Cardiac muscle cell (in vitro differentiated cells and primary cell): ENCODE measurements at places on chromosomes 16 and 17.

DNA sequence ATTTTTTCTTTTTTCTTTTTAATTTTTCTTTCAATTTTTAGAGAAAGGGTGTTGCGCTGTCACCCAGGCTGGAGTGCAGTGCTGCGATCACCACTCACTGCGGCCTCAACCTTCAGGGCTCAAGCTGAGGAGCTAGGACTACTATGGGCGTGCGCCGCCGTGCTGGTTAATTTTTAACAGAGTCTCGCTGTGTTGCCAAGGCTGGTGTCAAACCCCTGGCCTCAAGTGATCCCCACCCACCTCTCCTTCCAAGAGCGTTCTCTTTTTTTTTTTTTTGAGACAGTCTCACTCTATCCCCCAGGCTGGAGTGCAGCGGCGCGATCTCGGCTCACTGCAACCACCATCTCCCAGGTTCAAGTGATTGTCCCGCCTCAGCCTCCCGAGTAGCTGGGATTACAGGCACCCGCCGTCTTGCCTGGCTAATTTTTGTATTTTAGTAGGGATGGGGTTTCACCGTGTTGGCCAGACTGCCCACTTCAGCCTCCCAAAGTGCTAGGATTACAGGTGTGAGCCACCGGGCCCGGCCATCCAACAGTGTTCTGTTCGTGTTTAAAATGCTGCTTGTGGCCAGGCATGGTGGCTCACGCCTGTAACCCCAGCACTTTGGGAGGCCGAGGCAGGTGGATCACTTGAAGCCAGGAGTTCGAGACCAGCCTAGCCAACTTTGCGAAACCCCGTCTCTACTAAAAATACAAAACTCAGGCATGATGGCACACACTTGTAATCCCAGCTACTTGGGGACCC lies 14.5 kb upstream of the RPL13 start:
- DNase-seq, result no peak

- DNase-seq, result no peak
Observed at GRCh38 chr17:64245218-64246145, 17.6 kb downstream of the TEX2 start.

- DNase-seq, result no peak
Observed at GRCh38 chr16:68091380-68092261, 6.5 kb downstream of the NFATC3 start.

GRCh38 chr17:49342575-49342936 lies 19.5 kb downstream of the ZNF652 start:
- DNase-seq, result no peak

- peak; percentile 83 for DNase-seq
Observed at GRCh38 chr16:65121870-65122723, at the start of gene CDH11. CDH11 (minus strand) TSS chr16:65122063; CDS start chr16:65004869, 117,194 bp downstream.

GRCh38 chr17:76138234-76138895 lies 2.7 kb downstream of the FOXJ1 start:
- no peak for DNase-seq

GRCh38 chr16:81522108-81522701 lies 77.6 kb downstream of the CMIP start:
- no peak for DNase-seq

GRCh38 chr17:7530023-7530900 lies 18.6 kb upstream of the TNFSF12 start:
- DNase-seq, result no peak

DNA sequence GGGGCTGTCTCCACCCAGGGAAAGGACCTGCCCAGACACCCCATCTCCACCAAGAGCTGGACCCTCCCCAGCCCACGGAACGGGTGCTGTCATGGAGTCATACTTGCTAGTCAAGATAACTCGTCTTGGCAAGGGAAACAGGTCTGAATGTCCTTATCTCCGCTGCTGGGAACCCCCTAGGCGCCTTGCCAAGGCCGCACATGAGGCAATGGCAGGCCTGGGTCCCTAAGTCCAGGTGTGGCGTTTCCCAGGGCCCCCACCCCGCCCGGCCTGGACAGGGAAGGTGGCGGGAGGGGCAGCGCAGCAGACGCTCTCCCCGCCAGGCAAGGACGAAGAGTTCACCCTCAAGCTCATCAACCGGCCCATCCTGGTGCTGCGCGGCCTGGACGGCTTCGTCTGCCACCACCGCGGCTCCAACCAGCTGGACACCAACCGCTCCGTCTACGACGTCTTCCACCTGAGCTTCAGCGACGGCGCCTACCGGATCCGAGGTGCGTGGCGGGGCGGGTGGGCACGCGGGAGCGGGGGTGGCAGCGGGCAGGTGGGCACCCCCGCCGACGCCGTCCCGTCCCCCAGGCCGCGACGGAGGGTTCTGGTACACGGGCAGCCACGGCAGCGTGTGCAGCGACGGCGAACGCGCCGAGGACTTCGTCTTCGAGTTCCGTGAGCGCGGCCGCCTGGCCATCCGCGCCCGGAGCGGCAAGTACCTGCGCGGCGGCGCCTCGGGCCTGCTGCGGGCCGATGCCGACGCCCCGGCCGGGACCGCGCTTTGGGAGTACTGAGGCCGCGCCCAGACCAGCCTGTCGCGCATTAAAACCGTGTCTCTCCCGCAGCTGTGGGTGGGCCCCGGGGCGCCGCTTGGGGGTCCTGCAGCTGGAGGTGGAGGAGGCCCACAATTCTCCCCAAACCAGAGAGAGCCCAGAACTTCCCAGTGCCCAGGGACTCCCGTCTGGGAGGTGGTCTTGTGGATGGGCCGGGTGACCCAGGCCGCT lies 8.4 kb downstream of the FSCN2 start:
- no peak for DNase-seq

GRCh38 chr16:79871906-79872305 lies 271.4 kb upstream of the MAF start:
- no peak for DNase-seq

DNA sequence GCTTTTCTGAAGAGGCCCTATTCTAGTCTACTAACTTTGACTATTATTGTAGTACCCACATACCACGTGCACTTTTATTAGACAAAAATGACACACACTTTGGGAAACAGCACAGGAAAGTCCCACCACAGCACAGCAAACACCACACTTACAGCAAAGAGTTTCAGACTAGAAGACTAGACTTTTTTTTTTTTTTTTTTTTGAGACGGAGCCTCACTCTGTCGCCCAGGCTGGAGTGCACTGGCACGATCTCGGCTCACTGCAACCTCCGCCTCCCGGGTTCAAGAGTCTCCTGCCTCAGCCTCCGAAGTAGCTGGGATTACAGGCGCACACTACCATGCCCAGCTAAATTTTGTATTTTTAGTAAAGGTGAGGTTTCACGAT lies 20.1 kb downstream of the YWHAE start:
- DNase-seq, result no peak
